NCI-H1436 (cell line): ENCODE measurements at places on chromosomes 7 and 10.

- DNase-seq, result no peak
These were observed 100.4 kb upstream of the ACBD5 start for GRCh38 chr10:27341001-27341400.

DNA sequence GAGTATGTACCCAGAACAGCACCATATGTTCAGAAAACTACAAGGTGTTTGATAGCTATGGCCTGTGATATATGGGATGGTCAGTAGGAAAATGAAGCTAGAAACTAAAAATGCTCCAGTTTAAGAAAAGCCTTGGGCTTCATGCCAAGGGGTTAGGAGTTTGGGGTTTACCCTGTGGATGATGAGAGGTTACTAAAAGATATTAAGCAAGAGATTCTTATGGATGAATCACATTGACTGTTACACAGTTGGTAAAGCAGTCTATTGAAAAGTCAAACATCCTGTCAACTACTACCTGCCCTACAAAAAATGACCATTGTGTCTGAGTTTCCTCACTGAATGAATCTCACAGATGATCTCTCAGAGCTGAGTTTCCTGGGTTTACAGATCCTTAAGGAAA lies 166.2 kb upstream of the INHBA start:
- no peak for DNase-seq

DNA sequence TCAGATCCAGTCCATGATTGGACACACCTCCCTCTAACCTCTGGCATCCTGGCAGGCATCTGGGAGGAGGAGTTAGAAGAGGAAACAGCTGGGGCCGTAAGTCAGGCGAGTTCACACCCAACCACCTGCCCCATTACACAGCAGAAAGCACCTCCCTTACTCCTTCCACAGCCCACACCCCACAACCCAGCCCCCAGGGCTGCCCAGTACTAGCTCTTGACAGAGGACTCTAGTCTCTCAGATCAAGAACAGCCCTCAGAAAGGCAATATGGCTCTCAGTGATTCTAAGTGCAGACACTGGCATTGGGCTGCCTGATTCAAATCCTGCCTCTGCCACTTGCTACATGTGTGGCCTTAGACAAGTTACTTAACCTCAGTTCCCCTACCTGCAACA lies 34.1 kb downstream of the KCNMA1 start:
- DNase-seq, result no peak

DNA sequence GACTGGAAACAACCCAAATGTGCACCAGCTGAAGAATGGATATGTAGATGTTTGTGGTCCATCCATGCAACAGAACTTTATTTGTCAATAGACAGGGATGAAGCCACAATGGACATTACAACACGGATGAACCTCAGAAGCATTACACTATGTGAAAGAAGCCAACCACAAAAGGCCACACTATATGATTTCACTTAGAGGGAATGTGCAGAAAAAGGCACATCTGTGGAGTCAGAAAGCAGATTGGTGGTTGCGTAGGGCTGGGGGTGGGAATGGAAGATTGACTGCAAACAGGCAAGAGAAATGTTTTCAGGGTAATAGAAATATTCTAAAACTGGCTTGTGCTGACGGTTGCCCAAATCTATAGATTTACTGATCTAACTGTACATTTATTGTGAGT lies 34.3 kb upstream of the WASHC2A start:
- no peak for DNase-seq

- no peak for DNase-seq
These were observed 54.1 kb downstream of the ABLIM1 start for GRCh38 chr10:114603948-114604347.

DNA sequence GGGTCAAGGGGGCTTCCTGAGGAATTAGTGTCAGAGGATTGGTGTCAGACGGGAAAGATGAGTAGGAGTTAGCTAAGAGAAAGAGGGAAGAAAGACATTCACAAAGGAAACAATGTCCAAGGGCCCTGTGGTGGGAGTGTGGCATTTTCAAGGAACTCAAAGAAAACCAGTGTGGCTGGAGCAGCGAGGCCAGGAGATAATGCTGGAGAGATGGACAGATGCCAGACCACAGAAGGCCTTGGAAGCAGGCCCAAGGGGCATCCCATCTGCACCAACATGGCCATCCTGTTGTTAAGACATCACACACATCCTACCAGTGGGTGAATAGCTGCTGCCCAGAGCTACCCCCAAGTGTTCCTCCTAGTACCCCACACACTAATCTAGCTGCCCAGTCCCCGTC lies 36.1 kb upstream of the CUL1 start:
- no peak for DNase-seq

- DNase-seq, result peak; percentile 9
These were observed at the start of gene KLF14 for GRCh38 chr7:130733931-130734814. Gene KLF14 (minus strand): TSS chr7:130734207. CDS start chr7:130734033, 174 bp downstream.
